ENCODE measurements at places on chromosomes 2 and 18. TPM values are rescaled to one million over a fixed set of nuclear protein-coding genes. Genes with fewer than 3 reads are reported as not detected.

ASXL3 gene
- 8.2 TPM for total RNA-seq

NEU4 gene
- total RNA-seq: 6.7 TPM

CCDC141 gene
- 76.1 TPM for total RNA-seq

ARMC9 gene
- total RNA-seq: 6.6 TPM

C2orf15 gene
- total RNA-seq: 0.04 TPM

ALPP gene
- 0.09 TPM for total RNA-seq

TMEM37 gene
- 2.0 TPM for total RNA-seq

REG3G gene
- total RNA-seq: not detected

DNAH6 gene
- 0.18 TPM for total RNA-seq

DSG1 gene
- not detected for total RNA-seq

TSPYL6 gene
- 0.04 TPM for total RNA-seq

SOCS6 gene
- 16.6 TPM for total RNA-seq

DYNC1I2 gene
- total RNA-seq: 77.5 TPM

SPP2 gene
- not detected for total RNA-seq

POTEC gene
- not detected for total RNA-seq

APOB gene
- 0.35 TPM for total RNA-seq

SERPINB2 gene
- total RNA-seq: 0.27 TPM

DNAJC5G gene
- not detected for total RNA-seq

INHBB gene
- total RNA-seq: 0.44 TPM

PSMA8 gene
- not detected for total RNA-seq

HNMT gene
- 37.7 TPM for total RNA-seq

TMEM169 gene
- total RNA-seq: 2.8 TPM

RAB17 gene
- 0.93 TPM for total RNA-seq

UBR3 gene
- 46.5 TPM for total RNA-seq

FARSB gene
- 14.6 TPM for total RNA-seq

Data from muscle of leg (tissue), 16 donors.